ENCODE measurements at places on chromosomes 3 and 15.
A peak's percentile ranks its signal among the peaks of the same experiment; 100 is the strongest.

GRCh38 chr3:104763007-104763406 lies 603.7 kb upstream of the ALCAM start:
- no peak for DNase-seq

DNA sequence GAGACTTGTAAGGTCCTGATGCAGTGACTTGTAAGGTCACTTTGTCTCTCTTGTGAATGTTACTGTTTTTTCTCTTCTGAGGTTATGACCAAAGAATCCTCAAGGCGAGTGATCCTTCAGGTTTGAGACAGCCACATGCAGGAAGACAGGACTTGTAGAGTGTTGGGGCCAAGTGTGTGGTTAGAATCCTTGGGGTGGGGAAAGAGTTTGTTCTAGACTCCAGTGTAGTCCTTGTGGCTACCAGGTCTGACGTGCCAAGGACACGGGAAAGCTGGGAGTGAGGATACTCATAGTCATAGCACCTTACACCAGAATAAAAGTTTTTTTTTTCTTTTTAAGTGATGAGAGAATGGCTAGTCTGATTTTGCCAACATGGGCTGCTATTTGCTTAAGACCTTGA lies 7.3 kb upstream of the SACM1L start:
- no peak for DNase-seq

- no peak for DNase-seq
Measured at GRCh38 chr3:54033761-54034160, 88.6 kb upstream of the CACNA2D3 start.

GRCh38 chr15:71476823-71477222 lies 333.5 kb upstream of the NR2E3 start:
- DNase-seq = no peak

DNA sequence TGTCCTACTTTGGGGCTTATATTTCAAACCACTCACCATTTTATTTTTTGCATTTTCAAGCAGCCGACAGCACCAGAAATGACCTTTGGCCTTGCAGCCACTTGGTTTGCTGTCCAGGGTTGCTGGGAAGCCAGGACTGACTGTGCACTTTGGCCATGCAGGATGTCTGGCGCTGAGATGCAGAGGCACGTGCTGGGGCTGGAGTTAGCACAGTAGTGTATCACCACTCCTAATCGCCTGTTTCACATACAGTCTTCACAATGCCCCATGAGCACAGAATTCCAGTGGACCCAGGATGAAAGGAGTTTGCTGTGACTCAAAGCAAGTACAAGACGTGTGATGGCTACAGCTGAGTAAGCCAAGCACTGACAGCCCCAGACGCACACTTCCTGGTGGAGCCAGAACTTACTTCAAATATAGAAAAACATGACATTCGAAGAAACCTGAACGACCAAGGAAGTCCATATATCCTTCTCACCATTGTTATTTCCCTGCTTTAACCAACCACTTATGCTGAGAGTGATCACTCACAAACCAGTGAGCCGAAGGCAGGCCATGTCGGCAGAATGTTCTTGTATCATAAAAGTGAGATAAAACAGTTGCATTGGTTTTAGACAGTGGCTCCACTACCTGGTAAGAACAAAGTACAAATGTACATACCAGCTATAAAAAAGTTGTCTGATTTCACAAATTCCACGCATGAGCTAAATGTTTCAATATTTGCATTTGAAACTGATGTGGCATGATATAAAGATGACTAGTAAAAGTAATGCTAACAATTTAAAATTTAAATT lies 16.0 kb downstream of the OCA2 start:
- no peak for DNase-seq

DNA sequence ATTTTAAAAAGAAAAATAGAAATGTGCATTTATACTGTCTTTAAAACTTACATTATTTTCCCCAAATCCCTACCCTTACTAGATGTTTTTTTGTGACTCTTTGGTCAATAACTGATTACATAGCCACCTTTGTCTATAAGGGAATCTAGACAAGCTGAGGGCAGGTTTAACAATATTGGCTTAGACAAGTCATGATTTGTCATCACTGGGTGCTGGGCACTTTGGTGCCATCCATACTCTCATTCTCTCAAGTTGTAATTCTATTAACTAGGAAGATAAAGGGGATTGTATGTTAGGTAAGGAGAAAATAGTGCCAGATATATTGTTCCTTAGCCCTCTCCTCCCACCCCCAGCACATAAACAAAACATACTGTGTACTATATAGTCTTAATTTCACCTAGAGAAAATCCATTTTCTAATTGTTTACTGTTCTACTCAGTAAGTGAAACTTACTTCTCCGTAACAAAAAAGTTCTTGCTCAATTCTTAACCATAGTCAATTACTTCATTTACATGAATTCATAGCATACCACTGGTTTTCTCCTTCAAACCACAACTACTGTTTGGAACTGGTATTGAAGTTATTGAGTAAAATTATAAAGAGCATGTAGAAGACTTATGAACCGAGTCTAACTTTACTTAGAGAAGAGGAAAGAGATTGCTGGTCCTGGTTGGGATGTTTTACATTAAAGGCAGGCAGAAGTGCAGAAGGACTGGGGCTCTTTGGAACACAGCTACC lies 877.1 kb downstream of the PDCD6IP start:
- no peak for DNase-seq

- DNase-seq = peak; percentile 26
Measured at GRCh38 chr3:77467702-77468625, 428.1 kb downstream of the ROBO2 start.

- no peak for DNase-seq
Measured at GRCh38 chr3:23325466-23326065, 122.4 kb downstream of the UBE2E2 start.

DNA sequence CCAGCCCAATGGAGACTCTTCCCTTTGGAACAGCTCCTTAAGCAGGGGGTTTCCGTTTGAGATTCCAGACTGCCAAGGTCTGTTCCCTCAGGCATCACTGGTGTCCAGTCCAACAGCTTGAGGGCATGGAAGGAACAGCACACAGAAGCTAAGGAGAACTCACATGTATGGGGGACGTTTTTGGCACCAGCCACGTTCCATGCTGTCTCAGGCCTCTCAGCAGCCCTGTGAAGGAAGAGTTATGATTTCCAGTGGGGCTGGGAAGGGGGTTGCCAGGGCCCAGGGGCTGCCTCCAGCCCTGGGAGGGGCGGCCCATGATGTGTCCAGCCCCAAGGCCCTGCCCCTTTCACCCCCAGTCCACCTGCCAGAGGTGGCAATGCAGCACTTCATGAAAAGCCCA lies 7.5 kb upstream of the RHO start:
- DNase-seq = no peak

- no peak for DNase-seq
Measured at GRCh38 chr3:127307112-127307835, 19.4 kb upstream of the PRR20G start.

GRCh38 chr15:67256051-67256450 lies 1.5 kb downstream of the IQCH start:
- no peak for DNase-seq

- DNase-seq = no peak
Measured at GRCh38 chr15:40511093-40511471, 40.3 kb downstream of the CHST14 start.

GRCh38 chr15:96184297-96184696 lies 146.2 kb upstream of the NR2F2 start:
- no peak for DNase-seq

- DNase-seq = no peak
Measured at GRCh38 chr3:43559961-43560360, 61.9 kb downstream of the ANO10 start.

DNA sequence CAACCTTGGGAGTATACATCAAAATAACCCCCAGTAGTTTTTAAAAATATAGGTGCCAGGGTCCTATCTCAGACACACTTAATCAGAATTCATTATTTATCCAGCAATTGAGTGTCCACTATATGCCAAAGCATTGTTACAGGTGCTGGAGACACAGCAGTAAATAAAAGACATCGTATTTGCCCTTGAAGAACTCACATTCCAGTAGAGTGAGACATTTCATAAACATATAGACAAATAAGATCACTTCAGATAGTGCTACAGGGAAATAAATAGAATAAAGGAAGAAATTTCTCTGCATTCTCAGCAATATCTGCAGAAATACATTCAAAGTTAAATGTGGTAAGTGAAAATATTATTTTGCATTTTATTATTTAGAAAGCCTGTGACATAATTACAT lies 34.1 kb upstream of the ANKRD28 start:
- no peak for DNase-seq

- DNase-seq = no peak
Measured at GRCh38 chr15:31153531-31153930, 52.0 kb upstream of the TRPM1 start.

Data from DMS79 (cell line).